Neural crest cell (in vitro differentiated cells): ENCODE measurements at places on chromosomes 2 and 18. TPM values are rescaled to one million over a fixed set of nuclear protein-coding genes. Genes with fewer than 3 reads are reported as not detected.

DNA sequence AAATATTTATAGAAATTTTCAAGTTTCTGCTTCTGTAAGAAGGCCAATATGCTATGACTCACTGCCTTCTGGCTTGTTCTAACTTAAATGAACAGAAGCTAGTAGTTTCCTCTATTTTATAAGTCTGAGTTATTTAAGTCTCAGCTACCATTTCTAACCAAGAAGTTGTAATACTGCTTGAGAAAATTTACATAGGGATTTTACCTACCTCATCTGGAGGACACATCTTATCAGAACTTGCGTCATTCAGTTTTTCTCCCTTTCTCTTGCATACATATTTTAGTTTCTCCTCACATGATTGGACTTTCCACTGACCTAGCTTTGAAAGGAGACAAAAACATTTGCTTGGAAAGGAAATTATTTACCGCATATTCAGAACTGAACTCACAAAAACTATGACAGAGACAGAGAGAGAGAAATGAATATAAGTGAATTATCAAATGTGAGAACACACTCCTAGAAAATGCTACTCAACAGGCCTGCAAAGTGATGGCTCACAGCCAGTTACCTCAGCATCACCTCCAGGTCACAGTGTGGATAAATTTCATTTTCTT lies 81.1 kb upstream of the CD302 start:
- DNase-seq = no peak
- H3K4me1 ChIP-seq = no peaks in the 10 kb centered on the region
- H3K27ac ChIP-seq = no peak overlapping the region
- H3K36me3 ChIP-seq = no peaks in the 10 kb centered on the region
- no peak overlapping the region for H3K4me3 ChIP-seq

DNA sequence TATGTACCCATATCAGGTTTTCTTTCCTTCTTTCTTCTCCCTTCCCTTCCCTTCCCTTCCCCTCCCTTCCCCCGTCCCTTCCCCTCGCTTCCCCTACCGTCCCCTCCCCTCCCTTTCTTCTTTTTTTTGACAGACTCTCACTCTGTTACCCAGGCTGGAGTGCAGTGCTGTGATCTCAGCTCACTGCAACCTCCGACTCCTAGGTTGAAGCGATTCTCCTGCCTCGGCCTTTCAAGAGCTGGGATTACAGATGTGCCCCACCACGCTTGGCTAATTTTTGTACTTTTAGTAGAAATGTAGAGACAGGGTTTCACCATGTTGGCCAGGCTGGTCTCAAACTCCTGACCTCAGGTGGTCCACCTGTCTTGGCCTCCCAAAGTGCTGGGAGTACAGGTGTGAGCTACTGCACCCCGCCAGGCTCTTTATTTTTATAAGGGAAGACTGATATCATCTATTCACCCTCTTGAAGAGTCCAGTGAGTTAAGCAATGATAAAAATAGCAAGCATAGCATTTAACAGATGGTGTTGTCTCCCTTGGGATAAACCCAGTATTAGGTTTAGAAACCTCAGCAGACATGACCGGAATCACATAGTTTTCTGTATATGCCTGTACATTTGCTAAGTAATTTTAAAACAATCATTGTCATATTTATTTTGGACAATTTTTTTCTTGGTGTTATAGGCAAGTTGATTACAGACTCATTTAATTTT lies 888.4 kb downstream of the TRIB2 start:
- H3K27me3 ChIP-seq = no peaks in the 10 kb centered on the region
- H3K36me3 ChIP-seq = no peaks in the 10 kb centered on the region

- no peak for DNase-seq
- peaks cover 9% of the 10 kb centered on the region for H3K36me3 ChIP-seq
- H3K27ac ChIP-seq = peak overlapping the region; percentile 87
- H3K4me1 ChIP-seq = peaks cover 59% of the 10 kb centered on the region
- H3K4me3 ChIP-seq = peak overlapping the region; percentile 3
Measured at GRCh38 chr2:234993541-234993981, 41.7 kb downstream of the SH3BP4 start.

DNA sequence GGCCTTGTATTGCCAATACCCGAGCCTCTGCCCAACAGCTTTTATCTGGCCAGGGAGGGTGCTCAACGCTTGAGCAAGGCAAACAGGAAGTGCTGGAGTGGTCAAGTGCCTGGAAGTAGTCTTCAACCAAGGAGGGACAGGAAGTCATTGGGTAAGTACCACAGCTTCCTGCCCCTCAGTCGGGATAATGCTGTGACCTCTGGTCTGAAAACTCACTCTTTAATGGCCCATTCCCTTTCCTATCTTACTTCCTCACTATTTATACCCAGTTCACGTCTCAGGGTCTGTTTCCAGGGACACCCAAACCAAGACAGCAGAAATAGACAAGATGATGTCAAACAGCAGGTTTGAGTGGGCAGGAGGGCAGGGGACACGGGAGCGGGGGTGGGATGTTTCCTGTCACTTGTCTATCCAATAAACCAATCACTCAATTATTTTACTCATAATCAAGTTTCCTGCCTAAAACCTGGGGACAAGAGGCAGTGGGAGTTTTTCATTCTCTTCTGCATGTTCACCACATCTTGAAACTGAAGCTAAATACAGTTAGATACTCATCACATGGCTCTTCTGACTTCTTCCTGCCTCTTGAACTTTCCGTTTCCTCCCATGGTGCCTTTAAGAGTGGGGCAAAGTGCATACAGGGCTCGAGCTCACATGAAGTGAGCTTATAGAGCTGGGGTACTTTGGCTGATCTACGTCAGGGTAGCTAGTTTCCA lies 68.9 kb upstream of the CAB39 start:
- H3K4me3 ChIP-seq = no peak overlapping the region
- no peak for DNase-seq
- H3K36me3 ChIP-seq = no peaks in the 10 kb centered on the region
- H3K27me3 ChIP-seq = peaks cover 71% of the 10 kb centered on the region
- H3K4me1 ChIP-seq = no peaks in the 10 kb centered on the region
- H3K27ac ChIP-seq = peak overlapping the region; percentile 71

DNA sequence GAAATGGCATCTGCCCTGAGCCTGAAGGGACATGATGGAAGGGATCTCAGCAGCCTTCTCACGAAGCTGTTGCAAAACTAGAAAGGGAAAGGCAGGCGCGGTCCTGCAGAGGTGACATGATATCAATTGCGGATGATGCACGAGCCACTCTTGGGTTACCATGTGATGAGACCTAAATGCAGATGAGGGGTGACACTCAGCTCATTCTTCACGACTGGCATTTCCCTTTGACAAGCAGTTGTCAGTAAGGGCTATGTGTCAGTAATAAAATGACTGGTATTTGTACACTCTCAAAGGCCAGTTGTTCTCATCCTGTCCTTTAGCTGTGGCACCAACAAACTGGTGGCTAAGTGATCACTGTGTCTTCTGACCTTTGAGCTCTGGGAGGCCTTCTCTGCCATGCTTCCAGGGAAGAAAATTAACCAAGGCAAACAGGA lies 273.6 kb downstream of the ETAA1 start:
- no peak for DNase-seq
- no peak overlapping the region for H3K27ac ChIP-seq
- peaks cover 2% of the 10 kb centered on the region for H3K36me3 ChIP-seq
- H3K4me1 ChIP-seq = peaks cover 11% of the 10 kb centered on the region
- H3K27me3 ChIP-seq = no peaks in the 10 kb centered on the region

DNA sequence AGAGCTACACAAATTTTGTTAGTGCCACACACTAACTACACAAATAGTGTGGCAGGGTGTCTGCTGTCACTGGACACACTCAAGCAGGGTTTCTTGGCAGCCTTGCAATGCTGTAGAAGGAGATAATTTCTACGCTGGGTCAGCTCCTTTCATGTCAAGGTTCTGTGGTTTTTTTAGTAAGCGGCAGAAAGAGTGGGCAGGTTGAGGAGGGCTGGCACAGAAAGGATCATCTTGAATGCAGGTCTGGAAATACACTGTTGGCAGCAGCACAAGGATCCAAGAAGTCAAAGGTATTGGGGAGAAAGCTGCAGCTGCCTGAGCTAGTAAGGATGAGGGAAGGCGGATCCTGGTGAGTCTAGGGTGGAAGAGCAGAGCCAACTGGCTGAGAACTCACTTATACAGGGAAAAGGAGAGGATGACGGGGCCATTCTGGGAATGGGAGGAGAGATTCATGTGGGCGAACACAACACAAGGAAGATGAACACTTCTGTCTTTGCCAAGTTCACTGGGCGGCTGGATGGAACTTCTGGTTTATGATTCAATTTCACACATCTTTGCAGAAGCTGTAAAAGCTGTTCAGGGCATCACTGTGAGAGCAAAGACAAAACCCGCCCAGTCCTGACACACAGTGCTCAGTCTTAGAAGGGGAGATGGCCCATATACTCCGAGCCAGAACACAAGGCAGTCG lies 16.9 kb upstream of the CYRIA start:
- no peak for DNase-seq
- H3K27me3 ChIP-seq = no peaks in the 10 kb centered on the region
- no peak overlapping the region for H3K27ac ChIP-seq
- no peaks in the 10 kb centered on the region for H3K36me3 ChIP-seq
- H3K4me3 ChIP-seq = no peak overlapping the region

DNA sequence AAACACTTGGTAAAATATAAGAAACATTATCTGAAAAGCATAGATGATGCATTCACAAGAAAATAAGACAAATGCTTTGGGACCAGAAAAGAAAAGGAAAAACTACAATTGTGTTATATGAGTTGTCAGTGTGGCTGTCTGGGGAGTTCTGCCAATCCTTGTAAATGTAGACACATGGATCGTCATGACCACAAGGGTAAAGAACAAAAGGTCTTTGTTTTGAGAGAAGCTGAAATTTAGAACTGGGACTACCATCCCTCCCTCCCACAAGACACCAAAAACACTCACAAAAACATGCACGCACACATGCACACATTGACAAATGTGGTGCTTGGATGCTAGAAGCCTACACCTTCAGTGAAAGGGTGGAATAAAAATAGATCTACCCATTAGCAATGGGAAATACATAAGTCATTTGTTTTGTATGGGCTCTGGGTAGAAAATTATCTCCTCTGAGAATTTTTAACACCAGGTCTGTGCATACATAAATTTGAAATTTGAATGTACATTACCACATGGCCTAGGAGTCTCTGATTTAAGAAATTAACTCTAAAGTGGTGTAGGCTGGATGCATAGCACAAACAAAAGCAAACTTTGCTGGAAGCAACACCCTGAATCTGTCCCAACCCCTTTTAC lies 266.2 kb upstream of the SLC39A10 start:
- H3K27ac ChIP-seq = no peak overlapping the region
- no peaks in the 10 kb centered on the region for H3K36me3 ChIP-seq
- no peak for DNase-seq
- no peaks in the 10 kb centered on the region for H3K27me3 ChIP-seq

DNA sequence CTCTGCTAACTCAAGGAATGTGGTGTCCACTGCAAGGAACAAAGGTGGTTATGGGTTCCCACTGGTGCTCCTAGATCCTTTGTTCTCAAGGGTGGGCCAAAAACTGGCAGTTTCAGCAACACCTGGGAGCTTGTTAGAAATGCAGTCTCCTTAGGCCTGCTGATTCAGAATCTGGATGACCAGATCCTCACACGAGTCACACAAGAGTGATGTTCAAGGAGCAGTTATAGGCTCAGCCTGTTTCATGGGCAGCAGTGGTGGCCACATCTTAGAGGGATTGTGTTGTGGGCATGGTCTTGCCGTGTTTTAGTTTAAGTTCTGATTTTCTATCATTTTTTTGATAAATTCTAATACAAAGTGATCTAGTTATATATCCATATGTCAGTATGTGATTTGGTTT lies 28.7 kb upstream of the MGAT5 start:
- H3K27me3 ChIP-seq = no peaks in the 10 kb centered on the region
- no peaks in the 10 kb centered on the region for H3K4me1 ChIP-seq
- no peak for DNase-seq
- H3K27ac ChIP-seq = no peak overlapping the region
- H3K36me3 ChIP-seq = peaks cover 18% of the 10 kb centered on the region
- H3K4me3 ChIP-seq = no peak overlapping the region

DNA sequence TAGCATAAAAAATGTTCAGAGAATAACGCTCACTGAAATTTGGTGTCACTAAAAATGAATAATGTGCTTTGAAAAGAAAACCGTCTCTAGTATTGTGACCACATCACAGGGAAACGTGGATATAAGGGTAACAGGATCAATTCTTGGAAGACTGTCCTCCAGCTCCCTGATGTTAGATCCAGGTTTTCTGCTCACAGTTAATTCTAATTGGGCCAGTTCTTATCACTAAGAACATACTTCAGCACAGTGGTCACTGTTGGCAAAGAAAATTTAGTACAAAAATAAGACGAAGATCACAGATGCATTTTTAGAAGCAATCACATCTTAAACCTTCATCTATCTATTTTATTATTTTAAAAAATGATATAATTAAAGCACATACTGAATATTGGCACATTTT lies 57.0 kb upstream of the CD226 start:
- H3K27ac ChIP-seq = no peak overlapping the region
- peaks cover 14% of the 10 kb centered on the region for H3K36me3 ChIP-seq
- no peak for DNase-seq
- no peaks in the 10 kb centered on the region for H3K4me1 ChIP-seq

- H3K4me1 ChIP-seq = peaks cover 10% of the 10 kb centered on the region
- DNase-seq = no peak
- H3K27ac ChIP-seq = no peak overlapping the region
- H3K36me3 ChIP-seq = peaks cover 3% of the 10 kb centered on the region
- H3K27me3 ChIP-seq = no peaks in the 10 kb centered on the region
Measured at GRCh38 chr18:12860530-12860929, 23.5 kb downstream of the PTPN2 start.

DNA sequence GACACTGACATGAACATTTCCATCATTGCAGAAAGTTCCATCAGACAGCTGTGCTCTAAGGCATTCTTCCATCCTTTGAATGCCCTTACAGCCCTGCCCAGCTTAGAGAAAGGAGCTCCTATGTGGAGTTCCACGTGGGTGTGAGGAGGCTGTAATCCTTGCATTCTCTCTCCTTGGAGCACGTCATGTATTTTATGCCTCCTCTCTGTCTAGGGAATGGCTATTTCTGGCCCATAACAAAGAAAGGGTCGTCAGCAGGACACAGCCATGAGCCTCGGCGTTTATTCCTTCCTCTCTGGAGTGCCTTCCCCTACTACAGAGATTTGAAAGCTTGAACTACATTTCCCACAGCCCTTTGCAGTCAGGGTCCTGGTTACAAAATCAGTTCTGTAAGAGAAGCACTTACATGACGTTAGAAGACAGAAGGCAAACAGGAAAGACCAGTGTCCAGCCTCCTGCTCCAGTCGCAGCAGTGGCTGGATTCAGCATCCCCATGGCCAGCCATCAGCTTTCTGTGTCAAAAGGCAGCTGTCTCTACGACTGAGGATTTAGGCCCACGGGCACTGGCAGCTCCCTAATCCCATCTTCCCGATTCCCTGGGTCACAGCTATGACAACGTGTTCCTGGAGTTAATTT lies 234.9 kb downstream of the TFCP2L1 start:
- peaks cover 2% of the 10 kb centered on the region for H3K27me3 ChIP-seq
- no peaks in the 10 kb centered on the region for H3K36me3 ChIP-seq
- H3K4me1 ChIP-seq = no peaks in the 10 kb centered on the region
- H3K4me3 ChIP-seq = no peak overlapping the region
- DNase-seq = no peak
- no peak overlapping the region for H3K27ac ChIP-seq

GRCh38 chr2:11516984-11517648 lies 16.7 kb upstream of the GREB1 start:
- peaks cover 30% of the 10 kb centered on the region for H3K36me3 ChIP-seq
- no peak for DNase-seq
- H3K4me3 ChIP-seq = peak overlapping the region; percentile 25
- H3K27ac ChIP-seq = peak overlapping the region; percentile 37
- peaks cover 85% of the 10 kb centered on the region for H3K4me1 ChIP-seq

POTEJ gene
- not detected in 2 replicates for total RNA-seq

G6PC2 gene
- not detected in 2 replicates for total RNA-seq

MATN3 gene
- 1.3 and 1.9 TPM in 2 replicates for total RNA-seq

MC5R gene
- total RNA-seq = not detected in 2 replicates

FABP1 gene
- not detected in 2 replicates for total RNA-seq
